ENCODE measurements at places on chromosomes 2 and 18.

GRCh38 chr18:31424383-31424988, 23.1 kb upstream of the DSG3 start:
- DNase-seq: no peak

DNA sequence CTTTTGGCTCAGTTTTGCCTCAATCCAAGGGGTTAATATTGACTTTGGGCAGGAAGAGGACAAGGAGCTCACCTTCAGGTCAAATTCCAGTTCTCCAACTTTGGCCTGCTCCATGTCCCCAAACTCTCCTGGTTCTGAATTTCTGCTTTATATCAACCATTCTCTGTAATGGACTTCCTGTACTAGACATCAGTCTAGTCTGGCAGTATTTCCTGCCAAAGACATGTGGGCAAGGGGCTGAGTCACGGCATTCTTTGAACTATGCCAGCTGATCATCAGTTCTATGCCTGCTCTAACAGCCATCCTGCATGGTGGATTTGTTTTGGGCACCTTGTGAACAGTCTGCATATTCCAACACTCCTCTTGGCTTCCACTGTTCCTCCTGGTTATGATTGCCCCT, 199.4 kb downstream of the ZEB2 start:
- DNase-seq: peak; percentile 54

DNA sequence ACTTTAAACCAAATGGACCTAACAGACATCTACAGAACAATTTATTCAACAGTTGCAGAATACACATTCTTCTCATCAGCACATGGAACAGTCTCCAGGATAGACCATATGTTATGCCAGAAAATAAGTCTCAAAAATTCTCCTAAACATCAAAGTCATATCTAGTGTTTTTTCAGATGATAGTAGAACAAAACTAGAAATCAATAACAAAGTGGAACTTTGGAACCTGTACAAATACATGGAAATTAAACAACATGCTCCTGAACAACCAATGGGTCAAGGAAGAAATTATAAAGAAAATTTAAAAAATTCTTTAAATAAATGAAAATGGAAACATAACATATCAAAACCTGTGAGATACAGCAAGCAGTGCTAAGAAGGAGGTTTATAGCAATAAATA, 194.1 kb upstream of the SIX2 start:
- DNase-seq: no peak

GRCh38 chr2:16022548-16023240, 82.3 kb downstream of the MYCN start:
- DNase-seq: no peak

GRCh38 chr18:78768221-78768620, 211.4 kb upstream of the SALL3 start:
- no peak for DNase-seq

GRCh38 chr2:166417669-166418068, 41.9 kb upstream of the SCN9A start:
- DNase-seq: no peak

DNA sequence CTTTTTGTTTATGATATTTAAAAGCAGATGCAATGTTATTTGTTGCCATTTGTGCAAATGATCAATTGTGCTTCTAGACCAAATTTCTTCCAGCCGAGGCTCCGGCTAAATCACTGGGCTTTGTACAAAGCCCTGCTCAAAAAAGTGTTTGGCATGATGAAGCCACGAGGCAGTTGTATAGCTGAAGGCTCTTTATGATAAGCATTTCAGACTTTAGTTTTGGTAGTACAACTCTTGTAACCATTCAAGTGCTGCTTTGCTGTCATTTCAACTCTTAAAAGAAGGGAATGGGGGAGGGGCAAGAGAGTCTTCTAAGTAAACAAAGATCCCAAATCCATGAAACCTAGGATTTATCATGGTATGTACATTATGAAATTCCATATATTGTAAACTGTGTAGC, 3.3 kb upstream of the ZNF532 start:
- DNase-seq: no peak

DNA sequence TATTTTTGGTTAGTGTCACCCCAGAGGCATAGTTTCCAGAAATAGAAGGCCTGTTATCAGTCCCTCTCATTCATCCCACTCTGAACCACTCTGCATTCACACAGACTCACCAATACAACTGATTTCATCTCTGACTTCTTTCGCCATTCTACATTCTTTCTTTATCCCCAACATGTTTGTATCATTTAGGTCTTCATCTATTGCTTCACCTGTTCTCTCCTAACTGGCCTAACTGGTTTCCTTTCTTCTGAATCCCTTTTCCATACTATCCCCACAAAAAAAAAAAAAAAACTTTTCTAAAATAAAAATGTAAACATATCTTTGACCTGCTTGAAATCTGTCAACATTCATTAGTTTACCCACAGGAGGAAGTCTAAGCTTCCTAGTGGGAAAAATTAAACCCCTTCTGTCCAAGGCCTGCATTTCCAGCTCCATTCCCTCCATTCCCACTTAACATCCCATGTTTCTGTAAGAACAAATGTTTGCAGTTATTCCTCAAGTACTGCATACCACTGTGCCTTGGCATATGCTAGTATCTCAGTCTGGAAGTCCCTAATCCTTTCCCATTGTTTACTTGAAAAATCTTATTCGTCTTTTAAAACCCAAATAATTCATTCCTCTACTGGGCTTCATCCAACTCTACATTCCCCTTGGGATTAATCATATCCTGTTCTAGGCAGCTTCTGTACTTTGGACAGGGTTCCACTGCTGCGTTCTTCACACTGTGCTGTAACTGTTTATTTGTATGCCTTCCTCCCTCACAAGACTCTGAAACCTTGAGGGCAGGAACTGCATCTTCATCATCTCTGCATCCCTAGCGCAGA, 68.5 kb downstream of the FIGN start:
- DNase-seq: no peak

- peak; percentile 38 for DNase-seq
These were observed 29.4 kb downstream of the ITM2C start for GRCh38 chr2:230893841-230894781.
